Stimulated activated CD4-positive, alpha-beta T cell treated with anti-CD3 and anti-CD28 coated beads, Interleukin-1b, Interleukin-23, amount 100 ng/mL, for 24 hours (primary cell): ENCODE measurements at places on chromosomes 4 and X.

DNA sequence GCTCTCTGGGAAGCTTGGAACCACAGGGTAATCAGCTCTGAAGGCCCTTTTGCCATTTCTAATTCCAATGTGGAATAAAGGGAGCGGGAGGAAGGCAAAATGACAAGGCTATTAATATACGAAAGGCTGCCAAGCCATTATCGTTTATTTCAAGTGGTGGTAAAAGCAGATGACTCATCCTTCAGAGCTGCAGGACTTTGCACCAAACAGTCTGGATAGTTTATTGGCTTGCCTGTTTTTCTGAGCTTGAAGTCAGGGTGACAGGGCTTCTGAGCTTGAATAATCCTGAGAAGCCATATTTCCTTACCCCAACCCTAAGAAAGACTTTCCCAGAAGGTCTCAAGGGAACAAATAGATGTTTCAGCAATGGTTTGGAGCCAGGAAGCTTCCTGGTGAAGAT is 7.7 kb upstream of the GABRE start:
- no peak for DNase-seq

DNA sequence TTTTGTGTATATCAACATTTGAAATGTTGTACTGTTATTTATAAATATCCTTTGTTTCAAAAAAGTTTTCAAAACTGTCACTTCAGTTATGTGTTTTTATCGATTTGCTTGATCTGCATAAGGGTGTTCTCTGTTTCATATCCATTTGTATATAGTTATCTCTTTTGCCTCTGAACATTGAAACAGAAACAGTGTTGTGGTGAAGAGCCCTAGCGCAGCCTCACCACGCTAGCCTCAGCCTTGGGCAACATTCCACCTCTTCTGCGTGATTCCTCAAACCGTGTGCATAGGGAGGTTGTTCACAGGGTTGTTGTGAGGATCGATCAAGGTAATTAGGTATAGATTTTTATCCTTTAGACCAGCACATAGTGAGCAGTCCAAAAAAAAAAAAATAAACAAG is 287.0 kb upstream of the GALNT7 start:
- no peak for DNase-seq

DNA sequence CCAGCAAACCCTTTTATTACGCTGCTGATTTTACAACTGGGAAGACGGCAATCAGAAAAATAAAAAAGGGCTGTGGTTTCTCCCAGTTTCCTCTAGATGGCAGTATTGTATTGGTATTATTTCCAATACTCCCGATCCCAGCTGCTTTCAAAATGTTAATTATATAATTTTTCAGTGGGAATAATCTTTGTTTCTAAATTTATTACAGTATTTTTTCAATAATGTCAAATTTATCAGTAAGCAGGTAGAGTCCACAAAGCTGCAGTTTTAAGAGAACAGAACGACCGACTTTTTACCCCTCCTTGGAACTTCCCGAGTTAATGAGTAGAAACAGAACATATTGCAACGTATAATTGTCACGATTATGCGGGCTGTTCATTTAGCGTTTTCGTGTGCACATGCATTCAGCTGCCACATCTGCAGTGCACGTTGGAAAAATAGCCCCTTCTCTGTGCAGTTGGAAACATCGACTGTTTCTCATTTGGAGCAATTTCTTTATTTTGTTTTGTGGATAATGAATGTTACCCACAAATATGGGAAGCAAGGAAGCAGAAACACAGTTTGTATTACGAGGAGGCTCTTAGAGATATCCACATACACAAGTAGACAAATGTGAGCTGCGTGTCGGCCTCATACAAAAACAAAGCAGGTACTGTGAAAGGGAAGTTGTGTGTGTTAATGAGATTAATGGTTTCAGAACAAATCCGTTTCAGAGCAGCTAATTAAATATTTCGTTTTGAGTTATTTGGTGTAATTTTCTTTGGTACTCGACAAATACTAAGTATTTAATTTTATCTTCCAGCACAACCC is 188.0 kb downstream of the STIM2 start:
- DNase-seq = no peak

- DNase-seq = no peak
Observed at GRCh38 chr4:187333151-187333550, 609.5 kb upstream of the FAT1 start.

- no peak for DNase-seq
Observed at GRCh38 chr4:4395849-4396627, 9.1 kb downstream of the NSG1 start.

DNA sequence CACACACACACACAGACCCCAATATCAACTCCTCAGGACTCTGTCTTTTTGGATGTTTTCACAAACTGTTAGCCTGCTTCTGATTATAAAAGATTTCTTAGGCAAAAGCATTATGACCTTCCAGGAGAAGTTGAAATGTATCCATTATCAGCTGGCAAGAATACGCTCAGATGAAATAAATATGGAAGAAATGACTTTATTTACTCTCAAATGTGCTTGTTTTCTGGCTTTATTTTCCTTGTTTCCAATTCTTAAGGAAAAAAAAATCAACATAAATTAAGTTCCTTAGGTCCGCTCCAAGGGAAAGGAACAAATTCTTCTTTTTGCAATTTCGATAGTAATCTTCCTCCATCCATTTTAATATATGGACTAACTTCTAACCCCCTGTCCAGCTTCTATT is 175.6 kb upstream of the HCCS start:
- DNase-seq = no peak

GRCh38 chrX:150038315-150038714 is 100.0 kb upstream of the EOLA2 start:
- DNase-seq = no peak

- DNase-seq = no peak
Observed at GRCh38 chr4:40388239-40388638, 53.1 kb downstream of the CHRNA9 start.

GRCh38 chr4:169582203-169582602 is 30.2 kb downstream of the NEK1 start:
- DNase-seq = no peak

GRCh38 chr4:56181140-56181953 is 205.9 kb downstream of the AASDH start:
- no peak for DNase-seq

- DNase-seq = no peak
Observed at GRCh38 chr4:150238591-150238990, 160.3 kb downstream of the DCLK2 start.

GRCh38 chr4:8575457-8575856 is 4.7 kb upstream of the GPR78 start:
- DNase-seq = no peak

DNA sequence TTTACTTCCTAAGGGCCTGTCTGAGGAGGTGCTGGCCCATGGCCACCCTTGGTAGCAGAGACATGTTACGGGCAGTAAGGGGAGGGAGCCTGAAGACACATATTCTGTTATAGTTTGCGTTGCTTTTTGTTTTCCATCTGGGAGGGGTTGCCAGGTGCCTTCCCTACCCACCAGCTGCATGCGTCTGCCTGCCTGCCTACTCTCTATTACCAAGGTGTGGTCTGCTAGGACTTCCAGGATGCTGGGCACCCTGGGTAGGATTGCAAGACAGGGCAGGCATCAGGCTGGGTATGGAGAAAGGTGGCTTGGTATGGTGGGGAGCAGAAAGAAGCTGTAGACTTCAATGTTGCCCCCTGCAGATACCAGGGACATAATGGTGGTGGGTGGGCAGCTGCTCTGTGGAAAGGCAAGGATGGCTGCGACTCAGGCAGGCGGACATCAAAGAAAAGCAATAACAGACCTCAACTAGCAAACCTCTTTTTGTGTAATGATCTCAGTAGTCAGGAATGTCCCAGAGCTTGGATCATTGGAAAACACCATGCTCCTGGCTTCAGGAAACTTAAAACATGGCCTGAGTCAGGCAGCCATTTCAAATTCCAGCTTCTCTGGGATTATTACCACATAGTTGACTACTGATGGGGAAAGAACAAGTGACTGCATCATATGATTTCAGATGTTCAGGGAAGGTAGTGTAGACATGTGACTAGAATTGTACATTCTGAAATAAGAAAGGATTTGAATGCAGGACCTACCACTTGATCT is 67.8 kb downstream of the HOPX start:
- DNase-seq = no peak

DNA sequence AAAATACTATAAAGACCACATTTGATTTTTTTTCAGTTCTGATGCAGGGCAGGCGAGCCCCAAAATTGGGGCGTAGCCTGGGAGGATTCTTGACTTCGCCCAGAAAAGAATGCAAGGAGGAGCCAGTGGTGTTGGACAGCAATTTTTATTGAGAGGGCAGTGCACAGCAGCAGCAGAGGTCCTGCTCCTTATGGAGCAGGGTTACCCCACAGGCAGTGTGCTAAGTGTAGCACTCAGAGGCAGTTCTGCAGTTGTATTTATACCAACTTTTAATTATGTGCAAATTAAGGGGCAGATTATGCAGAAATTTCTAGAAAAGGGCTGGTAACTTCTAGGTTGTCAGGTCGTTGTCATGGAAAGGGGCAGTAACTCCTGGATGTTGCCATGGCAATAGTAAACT is 69.9 kb downstream of the GASK1B start:
- no peak for DNase-seq

DNA sequence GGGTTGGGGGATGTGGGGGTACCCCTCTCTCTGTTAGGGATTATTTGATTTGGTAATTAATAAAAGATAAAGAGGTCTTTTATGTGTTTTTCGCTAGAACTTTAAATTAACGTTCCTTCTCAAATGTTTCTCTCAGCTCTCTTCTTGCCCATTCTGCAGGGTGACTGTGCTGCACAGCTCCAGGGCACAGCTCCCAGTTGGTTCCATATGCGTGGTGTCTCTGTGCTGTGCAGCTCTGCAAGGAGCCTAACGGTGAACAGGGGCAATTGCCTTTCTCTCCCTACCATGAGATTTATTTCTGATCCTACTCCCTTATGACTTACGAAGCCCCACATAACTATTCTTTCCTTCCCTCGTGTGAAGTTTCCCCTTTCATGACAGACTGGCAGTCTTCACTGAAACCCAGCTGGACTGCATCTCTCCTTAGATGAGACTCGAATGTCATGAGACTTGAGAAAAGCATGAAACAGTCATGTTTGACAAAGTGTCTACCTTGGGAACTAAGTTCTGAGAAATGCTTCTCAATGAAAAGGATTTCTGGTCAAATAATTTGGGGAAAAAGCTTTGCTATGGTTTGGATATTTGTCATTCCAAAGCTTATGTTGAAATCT is 50.2 kb upstream of the SPRY1 start:
- no peak for DNase-seq

GRCh38 chr4:135277068-135277979 is 1075.7 kb upstream of the PABPC4L start:
- no peak for DNase-seq

DNA sequence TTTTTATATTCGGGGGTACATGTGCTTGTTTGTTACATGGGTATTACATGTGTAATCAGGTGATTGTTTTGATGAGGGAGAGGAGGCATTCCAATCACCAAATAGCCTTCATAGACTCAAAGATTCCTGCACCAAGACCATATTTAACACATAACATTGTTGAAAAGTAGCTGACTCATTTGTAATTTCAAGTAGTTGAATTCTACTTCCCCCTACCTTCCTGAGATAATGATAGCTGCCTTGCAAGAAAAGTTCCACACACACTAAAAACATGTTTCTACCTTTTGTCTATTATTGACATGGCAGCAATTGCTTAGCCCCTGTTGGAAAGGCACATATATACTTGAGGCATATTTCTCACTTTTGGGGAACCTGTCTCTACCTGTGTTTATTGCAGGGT is 16.1 kb downstream of the PGAM4 start:
- DNase-seq = no peak

DNA sequence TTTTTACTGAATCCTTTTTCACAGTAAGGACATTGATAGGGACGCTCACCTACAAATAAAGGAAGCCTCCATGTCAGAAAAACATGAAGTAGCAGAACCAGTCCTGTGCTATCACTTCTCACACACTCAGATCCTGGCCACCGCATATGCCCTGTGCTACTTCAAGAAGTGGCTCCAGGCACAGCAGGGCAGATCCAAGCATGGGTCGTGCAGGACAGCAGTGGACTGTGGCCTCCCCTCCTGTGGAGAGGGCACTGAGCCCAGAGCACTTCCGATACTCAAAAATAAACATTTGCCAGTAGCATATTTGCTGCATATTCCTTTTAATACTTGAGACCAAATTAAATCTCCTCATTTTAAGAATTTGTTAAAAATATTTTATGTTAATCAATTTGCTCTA is 167.9 kb downstream of the PRDM5 start:
- DNase-seq = no peak

GRCh38 chr4:149914119-149915115 is 98.8 kb upstream of the IQCM start:
- no peak for DNase-seq

DNA sequence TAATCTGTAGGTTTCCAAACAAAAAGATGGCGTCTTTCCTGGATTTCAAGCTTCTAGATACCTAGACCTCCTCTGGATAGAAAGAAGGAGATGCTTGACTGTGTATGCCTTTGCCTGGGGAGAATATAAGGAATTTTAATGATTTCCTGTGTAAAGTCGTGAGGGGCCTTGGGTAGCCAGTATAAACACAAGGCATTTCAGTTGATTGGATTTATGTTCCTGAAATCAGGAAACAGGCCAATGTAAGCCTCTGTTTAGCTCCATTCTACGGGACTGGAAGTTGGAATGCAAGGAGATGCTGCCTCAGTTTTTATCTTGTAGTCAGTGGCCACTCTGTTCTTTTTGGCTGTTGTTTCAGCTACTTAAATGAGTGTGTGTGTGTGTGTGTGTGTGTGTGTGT is 137.2 kb downstream of the GUCY2F start:
- DNase-seq = no peak

GRCh38 chrX:15946783-15947580 is 92.4 kb upstream of the AP1S2 start:
- DNase-seq = no peak

GRCh38 chr4:1998296-1998695 is 10.5 kb downstream of the NELFA start:
- no peak for DNase-seq

DNA sequence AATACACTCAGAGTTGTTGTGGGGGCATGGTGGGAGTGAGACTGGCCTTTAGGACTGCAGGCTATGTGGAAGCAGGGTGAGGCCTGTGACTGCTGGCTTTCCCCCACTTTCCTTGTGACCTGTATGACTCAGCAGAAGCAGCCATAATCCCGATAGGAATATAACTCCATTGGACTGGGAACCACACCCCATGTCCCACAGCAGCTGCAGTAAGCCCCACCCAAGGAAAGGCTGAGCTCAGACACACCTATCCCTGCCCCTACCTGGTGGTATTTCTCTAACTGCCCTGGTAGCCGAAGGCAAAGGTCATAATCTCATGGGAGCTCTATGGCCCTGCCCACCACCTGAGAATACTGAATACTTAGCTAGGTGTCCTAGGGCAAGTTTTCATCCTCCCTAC is 169.3 kb downstream of the GC start:
- DNase-seq = no peak

DNA sequence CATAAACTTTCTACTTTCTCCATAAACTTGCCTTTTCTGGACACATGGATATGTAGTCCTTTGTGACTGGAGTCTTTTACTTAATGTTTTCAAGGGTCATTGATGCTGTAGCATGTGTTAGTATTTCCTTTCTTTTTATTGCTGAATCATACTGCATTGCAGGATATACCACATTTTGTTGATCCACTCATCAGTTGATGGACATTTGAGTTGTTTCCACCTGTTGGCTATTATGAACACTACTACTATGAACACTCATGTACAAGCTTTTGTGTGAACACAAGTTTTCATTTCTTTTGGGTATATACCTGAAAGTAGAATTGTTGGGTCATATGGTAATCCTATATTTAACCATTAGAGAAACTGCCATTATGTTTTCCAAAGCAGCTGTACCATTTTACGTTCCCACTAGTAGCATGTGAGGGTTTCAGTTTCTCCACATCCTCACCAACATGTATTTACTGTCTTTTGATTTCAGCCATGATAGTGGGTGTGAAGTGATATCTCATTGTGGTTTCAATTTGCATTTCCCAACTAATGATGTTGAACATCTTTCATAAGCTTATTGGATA is 26.3 kb upstream of the GPM6B start:
- DNase-seq = no peak
